ENCODE measurements at places on chromosomes 5 and 9. TPM values are rescaled to one million over a fixed set of nuclear protein-coding genes. Genes with fewer than 3 reads are reported as not detected.

- DNase-seq = peak; percentile 81
Measured at GRCh38 chr9:86947146-86948073, at the start of gene GAS1. Gene GAS1 (minus strand): TSS chr9:86947506. CDS start chr9:86946779, 727 bp downstream.

DNA sequence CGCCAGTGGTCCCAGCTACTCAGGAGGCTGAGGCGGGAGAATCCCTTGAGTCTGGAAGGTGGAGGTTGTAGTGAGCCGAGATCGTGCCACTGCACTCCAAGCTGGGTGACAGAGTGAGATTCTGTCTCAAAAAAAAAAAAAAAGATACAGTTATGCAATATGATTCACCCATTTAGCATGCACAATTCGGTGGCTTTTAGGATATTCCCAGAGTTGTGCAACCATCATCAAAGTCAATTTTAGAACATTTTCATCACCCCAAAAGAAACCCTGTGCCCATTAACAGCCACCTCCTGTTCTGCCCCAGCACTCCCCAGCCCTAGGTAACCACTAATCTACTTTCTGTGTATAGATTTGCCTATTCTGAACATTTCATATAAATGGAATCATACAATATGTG lies 4.3 kb upstream of the DHFR start:
- DNase-seq = no peak

DNA sequence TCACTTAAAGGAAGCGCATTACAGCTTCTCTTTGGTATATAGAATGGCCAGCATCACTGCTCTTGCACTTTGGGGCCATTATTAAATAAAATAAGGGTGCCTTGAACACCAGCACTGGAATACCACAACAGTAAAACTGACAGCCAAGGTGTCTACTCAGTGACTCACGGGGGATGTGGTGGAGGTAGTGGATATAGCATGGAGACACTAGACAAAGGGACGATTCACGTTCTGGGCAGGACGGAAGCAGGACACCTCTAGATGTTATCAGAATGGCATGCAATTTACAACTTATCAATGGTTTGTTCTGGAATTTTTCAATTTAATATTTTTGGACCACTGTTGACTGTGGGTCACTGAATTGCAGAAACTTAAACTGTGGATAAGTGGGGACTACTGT lies 32.9 kb upstream of the PDE8B start:
- no peak for DNase-seq

The DROSHA gene
- 44.3 TPM for polyA plus RNA-seq

The ACSL6 gene
- 0.06 TPM for polyA plus RNA-seq

The SH3PXD2B gene
- 15.4 TPM for polyA plus RNA-seq

DNA sequence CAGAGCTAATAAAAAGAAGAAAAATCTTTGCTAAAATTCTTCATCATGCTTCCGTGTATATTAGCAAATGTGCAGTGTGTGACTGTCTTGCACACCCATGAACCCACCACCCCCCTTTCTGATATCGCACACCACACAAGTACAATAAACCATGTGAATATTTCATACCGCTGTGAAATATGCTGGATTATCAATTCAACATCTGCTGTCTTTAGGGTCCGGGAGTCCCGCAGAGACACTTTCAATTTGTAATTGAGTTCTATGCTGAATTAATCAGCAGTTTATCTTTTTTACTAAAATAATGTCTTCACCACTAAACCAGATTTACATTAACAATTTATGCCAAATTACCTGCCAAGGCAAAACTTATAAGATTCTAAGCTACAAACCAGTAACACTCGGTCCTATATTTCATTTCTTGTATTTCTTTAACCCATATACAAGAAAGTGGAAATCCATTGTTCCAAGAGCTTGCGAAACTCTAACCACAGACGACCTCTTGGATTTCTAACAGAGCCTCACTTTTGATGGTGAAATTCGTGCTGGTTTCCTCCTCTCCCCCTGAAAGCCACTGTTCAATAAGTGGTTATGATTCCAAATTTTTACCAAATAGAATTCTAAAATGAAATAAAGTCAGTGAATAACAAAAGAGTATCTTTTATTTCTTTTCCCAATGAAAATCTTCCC lies 44.2 kb downstream of the PSMB7 start:
- DNase-seq = no peak

- no peak for DNase-seq
Measured at GRCh38 chr9:136931611-136932130, 12.9 kb downstream of the FBXW5 start.

DNA sequence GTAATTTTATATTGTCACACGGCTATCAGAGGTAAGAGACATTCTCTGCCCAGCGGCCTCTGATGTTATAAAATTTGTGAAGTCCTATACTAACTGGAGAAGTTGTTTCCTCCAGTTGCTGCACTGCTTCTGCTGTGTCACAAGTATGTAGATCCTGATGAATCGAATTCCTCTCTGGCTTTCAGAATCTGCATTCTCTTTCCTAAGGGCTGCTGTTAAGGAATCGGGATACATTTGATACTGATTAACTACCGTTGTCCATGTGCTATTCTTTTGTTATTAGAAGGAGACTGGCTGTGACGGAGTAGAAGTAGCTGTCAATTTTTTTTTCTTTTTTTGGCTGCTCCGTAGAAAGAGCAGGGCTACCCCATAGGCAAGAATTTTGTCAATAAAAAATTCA lies 81.7 kb upstream of the LRRC70 start:
- DNase-seq = no peak

GRCh38 chr5:115549154-115549553 lies 4.6 kb upstream of the FEM1C start:
- no peak for DNase-seq

DNA sequence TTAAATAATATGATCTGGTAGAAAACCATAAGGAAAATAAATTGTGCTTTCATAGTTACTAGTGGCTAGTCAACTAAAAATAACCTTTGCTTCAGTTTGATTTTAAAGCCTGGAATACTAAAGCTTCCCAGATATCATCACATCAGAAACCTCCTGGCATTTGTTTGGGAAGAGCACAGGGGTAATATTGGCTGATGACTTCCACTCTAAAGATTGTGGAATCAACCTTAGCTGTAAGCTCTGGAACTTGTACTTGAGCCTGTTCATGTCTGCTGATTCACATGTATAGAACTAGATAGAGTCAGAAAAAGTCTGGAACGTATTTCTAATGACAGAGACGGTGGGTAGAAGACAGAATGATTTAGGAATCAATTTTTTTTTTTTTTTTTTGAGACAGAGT lies 345.0 kb downstream of the CWC27 start:
- no peak for DNase-seq

DNA sequence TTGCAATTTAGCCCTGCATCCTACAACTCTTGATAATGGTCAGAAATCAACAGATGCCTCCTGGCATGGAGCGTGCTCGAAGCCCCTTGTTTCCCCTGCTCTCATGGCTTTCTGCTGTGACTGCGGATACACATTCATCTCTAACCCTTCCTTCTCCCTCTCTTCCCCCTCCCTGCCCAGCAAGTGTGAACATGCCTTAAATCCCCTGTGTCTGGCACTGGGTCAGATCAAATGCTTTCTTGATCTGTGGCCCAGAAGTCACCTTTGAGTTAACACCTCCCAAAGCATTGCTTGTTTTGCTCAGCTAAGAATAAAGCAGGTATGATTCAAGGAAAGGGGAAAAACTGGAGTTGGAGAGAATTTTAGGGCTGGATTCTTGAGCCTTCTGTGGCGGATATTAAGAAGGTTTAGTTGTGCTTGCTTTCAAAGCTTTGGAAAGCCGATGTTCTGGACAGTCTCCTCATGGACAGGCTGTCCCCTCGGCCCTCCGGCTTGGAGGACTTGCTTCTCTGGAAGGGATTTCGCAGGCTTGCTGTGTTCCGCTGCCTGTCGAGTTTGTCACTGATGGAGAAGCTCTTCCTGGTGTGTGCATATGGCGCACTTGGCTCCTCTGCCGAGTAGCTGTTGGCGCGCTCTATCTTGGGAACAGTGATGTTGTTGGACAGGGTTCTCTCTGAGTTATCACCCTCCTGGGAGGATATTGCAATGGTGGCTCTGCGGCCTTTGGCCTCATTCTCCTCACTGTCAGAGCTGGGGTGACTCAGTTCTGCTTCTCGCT lies 121.3 kb upstream of the KLF9 start:
- no peak for DNase-seq

The ASTN2 gene
- 7.2 TPM for polyA plus RNA-seq

GRCh38 chr5:54176066-54176830 lies 134.1 kb downstream of the ARL15 start:
- no peak for DNase-seq

DNA sequence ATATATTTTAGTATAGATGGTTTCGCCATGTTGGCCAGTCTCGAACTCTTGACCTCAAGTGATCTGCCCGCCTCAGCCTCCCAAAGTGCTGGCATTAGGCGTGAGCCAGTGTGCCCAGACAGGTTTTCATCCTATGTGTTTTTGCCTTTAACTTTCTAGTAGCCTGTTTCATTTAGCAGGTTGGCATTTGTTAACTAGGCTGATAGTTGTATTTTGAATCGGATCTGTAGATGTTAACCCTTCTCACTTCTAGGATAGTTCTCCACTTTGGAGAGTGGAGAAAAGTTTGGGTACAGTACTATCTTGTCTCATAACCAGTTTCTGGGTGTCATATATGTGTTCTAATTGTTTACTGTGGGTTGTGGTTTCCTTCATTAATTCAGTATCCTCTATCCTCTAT lies 7.3 kb upstream of the FGF18 start:
- no peak for DNase-seq

DNA sequence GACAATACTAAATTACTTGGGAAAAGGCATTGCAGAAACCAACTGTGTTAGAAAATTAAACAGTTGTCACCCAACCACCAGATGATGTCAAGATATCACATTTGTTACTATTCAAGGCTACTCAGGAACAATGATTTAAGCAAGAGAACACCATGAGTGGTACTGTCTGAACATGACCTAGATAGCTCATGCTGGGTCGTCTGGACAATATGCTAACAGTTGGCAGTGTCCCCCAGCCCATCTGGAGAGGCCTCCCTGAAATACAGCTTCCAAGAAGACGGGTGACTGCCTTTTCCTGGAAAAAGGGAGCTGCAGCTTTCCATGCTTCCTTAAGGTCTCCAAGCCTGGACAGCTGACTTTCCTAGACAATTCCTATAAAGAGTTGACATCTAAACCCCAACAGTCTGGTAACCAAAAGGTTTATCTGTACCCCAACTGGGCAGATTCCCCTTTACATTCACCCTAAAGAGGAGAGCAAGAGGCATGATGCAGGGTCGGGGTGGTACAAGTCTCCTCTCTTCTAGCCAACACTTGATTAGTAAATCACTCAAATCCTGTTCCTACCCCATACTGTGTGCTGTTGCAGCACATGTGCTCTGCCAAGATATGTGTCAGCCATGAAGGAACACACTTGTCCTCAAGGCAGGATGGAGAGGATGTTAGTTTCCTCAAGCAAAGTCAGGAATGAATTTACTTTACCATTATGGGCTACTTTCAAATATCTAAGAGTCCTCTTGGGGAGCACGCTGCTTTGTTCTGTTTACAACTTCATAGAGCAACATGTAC lies 433.0 kb downstream of the PDE4D start:
- DNase-seq = no peak

The GCNT4 gene
- polyA plus RNA-seq = 0.28 TPM

DNA sequence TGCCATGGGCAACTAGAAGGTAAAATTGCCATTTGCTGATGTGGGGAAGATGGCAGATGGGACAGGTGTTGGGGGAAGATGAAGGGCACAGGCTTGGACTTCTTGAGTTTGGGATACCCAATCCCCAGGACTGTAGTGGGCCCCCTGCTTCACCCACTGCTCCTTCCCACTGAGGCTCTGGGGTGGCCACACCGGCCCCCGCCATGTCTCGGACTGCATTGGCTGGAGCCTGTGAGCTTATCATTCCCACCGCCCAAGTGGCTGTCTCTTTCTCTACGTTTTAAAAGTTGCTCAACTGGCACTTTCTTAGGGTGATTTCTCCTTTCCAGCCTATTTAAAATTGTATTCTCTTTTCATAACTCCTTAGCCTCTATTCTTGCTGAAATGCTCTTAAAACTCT lies 730.0 kb upstream of the ADAMTS16 start:
- no peak for DNase-seq

GRCh38 chr9:129886226-129887174 lies 51.2 kb downstream of the USP20 start:
- DNase-seq = no peak

- no peak for DNase-seq
Measured at GRCh38 chr5:72692231-72692637, 124.2 kb upstream of the TNPO1 start.

The ALDH1A1 gene
- 9,987 TPM for polyA plus RNA-seq

- no peak for DNase-seq
Measured at GRCh38 chr9:96020792-96021550, 145.5 kb downstream of the ERCC6L2 start.

- no peak for DNase-seq
Measured at GRCh38 chr5:16742938-16743337, 126.1 kb upstream of the RETREG1 start.

GRCh38 chr9:116998305-116998704 lies 311.2 kb downstream of the TRIM32 start:
- no peak for DNase-seq

GRCh38 chr9:36187414-36187813 lies 3.3 kb upstream of the CLTA start:
- no peak for DNase-seq

DNA sequence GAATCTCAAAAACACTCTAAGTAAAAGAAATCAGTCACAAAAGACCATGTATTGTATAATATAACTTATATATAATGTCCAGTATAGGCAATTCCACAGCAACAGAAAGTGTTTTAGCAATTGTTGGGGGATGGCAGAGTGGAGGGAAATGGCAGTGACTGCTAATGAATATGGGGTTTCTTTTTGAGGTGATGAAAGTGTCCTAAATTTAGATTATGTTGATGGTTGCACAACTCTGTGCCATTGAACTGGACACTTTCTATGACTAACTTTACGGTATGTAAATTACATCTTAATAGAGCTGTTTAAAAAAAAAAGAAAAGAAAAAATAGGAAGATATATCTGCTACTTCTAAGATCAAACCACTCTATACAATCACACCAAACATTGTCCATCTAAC lies 124.9 kb upstream of the ZNF462 start:
- DNase-seq = no peak

GRCh38 chr5:176540956-176541337 lies 3.7 kb upstream of the RNF44 start:
- DNase-seq = no peak

GRCh38 chr5:102850503-102850902 lies 95.4 kb downstream of the PAM start:
- no peak for DNase-seq

The GRIN1 gene
- 0.51 TPM for polyA plus RNA-seq

DNA sequence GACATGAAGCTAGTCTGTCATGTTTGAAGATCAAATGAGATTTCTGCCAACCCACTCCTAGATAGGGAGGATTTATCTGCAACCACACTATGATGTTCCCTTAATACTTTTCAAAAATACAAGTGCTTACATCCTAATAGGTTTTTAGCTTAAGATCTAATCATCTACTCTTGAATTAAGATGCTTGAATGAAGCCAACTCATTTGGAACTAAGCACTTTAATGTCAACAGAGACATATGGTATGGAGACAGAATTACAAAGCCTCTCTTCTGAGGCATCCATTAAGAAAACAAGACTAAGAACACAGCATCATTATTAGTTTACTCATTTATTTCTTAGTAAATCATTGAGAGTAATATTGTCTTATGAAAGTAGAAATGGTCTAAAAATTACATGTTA lies 139.3 kb upstream of the NFIB start:
- DNase-seq = no peak

GRCh38 chr5:171808951-171809350 lies 23.3 kb downstream of the SMIM23 start:
- no peak for DNase-seq

GRCh38 chr5:177484902-177485549 lies 11.6 kb upstream of the DBN1 start:
- no peak for DNase-seq
